ENCODE measurements at places on chromosomes 5 and 9. TPM values are rescaled to one million over a fixed set of nuclear protein-coding genes. Genes with fewer than 3 reads are reported as not detected.

The PHYHD1 gene
- 24.8 TPM for total RNA-seq

DNA sequence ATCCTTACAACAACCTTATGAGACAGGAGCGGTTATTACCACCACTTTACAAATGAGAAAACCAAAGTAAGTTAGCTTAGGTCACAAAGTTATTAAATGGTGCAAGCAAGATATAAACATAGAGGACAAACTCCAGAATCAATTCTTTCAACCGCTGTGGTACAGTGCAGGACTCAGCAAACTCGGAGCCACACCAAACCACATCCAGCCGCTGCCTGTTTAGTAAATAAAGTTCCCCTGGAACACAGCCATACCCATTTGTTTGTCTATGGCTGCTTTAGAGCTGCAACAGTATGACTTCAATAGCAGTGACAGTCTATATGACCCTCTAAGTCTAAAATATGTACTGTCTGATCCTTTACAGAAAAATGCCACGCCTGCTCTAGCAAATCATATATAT is 1567.2 kb upstream of the WWC1 start:
- DNase-seq, result no peak

The CDX1 gene
- total RNA-seq, result 0.66 TPM

DNA sequence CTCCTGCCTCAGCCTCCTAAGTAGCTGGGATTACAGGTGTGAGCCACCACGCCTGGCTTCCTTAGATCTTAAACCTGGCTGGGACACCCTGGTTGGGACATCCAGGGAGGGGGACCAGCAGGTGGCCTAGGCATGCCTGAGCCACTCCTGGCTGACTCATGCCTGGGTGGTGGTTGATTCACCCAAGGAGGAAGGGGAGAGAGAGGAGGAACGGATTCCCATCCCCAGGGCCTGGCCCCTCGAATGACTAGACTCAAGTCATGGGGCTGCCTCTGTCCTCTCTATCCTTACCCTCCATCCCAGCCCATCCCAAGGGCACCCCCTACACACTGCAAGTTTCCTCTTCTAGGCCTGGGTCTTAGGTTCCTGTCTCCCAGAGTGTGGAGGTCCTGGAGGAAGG is 12.7 kb downstream of the EEIG1 start:
- peak; percentile 28 for DNase-seq

DNA sequence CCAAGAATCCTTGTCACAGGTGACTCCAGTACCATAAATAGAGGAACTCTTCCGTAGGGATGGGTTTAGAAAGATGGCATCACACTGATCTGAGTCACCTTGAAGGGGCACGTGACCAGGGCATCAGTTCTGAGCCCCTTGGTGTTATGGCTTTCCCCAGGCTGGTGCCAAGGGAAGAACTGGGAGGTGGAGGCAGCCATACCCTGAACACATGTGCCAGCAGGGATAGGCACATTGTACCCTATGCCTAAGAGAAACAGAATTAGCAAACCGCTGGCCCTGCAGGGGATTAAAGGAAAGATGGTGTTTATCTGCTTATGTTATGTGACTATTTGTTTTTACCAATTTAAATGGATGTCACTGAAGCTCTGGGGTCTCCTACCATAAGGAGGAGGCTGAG is 196.2 kb downstream of the RGS3 start:
- no peak for DNase-seq

DNA sequence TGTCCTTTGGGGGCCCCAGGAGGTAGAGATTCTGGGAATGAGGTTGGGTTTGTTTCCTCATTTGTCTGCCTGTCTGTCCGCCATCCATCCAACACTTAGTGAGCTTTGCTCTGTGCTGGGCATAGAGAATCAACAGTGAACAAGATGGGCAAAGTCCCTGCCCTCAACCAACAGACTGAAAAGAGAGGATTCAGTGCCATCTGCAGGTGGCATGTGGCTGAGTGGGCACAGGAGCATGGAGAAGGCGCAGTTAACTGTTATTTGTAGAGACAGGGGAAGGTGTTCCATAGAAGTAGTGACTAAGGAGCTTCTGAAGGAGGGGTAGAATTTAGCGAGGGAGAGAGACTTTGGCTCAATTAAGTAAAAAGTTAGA is 23.1 kb downstream of the POLR1E start:
- DNase-seq, result no peak

The TRIM36 gene
- 3.1 TPM for total RNA-seq

- DNase-seq, result no peak
Measured at GRCh38 chr5:33306758-33307157, 134.0 kb upstream of the TARS1 start.

GRCh38 chr5:1808439-1808838 is 7.2 kb downstream of the NDUFS6 start:
- DNase-seq, result no peak

The TXNDC8 gene
- not detected for total RNA-seq

The SMIM33 gene
- not detected for total RNA-seq

The CACNA1B gene
- 1.1 TPM for total RNA-seq

The CCNB1 gene
- total RNA-seq, result 4.8 TPM

DNA sequence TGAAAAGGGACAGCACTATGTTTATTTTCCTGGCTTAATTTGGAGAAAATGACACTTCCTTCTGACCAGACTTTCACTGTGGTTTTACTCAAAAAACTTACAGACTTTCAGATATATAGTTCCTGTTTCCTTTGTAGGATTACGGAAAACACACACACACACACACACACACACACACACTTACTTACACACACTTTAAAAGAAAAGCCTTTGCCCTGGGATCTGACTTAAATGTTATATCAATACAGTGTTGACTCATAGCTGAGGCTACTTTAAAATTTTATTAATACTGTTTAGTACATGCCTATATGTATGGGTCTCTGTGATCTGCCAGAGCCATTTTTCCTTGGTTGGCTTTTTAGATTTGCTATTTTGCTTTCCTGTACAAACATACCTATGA is 758.3 kb downstream of the DNAH5 start:
- DNase-seq, result no peak
